ENCODE measurements at places on chromosomes 12 and 14. TPM values are rescaled to one million over a fixed set of nuclear protein-coding genes. Genes with fewer than 3 reads are reported as not detected.

- no peak for DNase-seq
These were observed 693.0 kb downstream of the NRXN3 start for GRCh38 chr14:78863143-78863542.

TPPP2 gene
- not detected for total RNA-seq

- DNase-seq, result no peak
These were observed 131.0 kb downstream of the NCOR2 start for GRCh38 chr12:124436366-124436765.

DNA sequence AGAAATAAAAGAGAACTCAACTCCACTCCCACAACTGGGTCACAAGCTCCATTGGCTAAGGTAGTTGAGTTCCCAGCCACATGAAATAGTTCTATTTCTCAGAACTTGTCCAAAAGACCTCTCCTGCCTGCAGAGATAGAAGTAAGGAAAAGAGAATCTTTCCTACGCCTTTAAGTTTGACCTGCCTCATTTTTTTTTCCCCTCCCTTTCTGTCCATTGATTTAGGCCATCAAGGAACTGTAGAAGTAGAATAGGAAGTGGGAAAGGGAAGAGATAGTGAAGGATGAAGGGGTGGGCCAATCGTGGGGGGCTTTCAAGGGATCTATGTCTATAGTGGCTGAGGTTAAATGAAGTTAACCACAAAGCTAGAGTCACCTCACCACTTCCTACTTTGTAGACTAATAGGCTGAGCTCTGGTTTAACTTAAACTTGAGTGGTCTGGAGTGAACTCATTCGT is 13.9 kb upstream of the NUDT4 start:
- no peak for DNase-seq

DNA sequence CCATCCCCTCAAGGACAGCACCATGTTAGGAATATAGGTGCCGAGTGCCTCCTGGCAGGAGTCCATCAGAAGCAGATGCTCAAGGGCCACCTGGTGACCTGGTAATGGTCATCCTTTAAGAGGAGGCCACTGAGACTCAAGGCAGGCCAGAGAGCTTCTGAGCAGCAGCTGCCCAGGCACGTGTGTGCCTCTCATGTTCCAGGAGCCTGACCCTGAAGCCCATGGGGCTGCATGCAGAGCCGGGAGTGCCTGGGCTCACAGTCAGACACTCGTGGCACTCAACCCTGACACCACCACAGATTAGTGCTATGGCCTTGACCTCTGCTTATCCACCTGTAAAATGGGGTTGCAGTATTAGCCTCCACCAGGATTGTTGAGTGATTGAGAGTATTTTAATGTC is 45.6 kb downstream of the C14orf132 start:
- DNase-seq, result peak; percentile 30

- DNase-seq, result no peak
These were observed 184.8 kb downstream of the KTN1 start for GRCh38 chr14:55764784-55765183.

- DNase-seq, result no peak
These were observed 20.1 kb upstream of the LDHB start for GRCh38 chr12:21677622-21678277.

CMA1 gene
- total RNA-seq, result not detected

ACSS3 gene
- not detected for total RNA-seq

RFX4 gene
- total RNA-seq, result not detected

PLEKHA5 gene
- total RNA-seq, result 14.7 TPM

GRCh38 chr12:40727774-40728483 is 35.7 kb downstream of the CNTN1 start:
- DNase-seq, result no peak

TTLL5 gene
- 25.6 TPM for total RNA-seq

DNA sequence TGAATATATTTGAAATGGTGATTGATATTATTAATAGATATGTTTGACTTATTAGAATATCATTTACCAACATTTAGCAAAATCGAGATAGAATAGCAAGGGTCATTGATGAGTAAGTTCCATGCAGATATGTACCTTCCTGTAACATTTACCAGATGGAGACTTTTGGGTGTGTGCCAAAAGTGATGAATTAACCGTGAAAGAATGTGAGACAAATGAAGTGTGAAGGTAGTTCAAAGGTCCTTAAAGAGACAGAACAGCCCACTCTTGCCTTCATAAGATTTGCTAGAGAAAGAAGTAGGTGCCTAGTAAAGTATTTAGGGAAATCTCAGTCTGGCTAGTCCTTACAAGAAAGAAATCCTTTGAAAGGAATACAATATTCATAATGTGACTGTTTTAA is 45.5 kb downstream of the FGD4 start:
- DNase-seq, result no peak

CFAP251 gene
- total RNA-seq, result 0.44 TPM

- DNase-seq, result no peak
These were observed 66.2 kb downstream of the CRADD start for GRCh38 chr12:93743229-93743998.

All from G401 (cell line).